ENCODE measurements at places on chromosomes 13 and 19.

GRCh38 chr19:32916969-32917615, 47.5 kb upstream of the SLC7A9 start:
- no peak for DNase-seq

DNA sequence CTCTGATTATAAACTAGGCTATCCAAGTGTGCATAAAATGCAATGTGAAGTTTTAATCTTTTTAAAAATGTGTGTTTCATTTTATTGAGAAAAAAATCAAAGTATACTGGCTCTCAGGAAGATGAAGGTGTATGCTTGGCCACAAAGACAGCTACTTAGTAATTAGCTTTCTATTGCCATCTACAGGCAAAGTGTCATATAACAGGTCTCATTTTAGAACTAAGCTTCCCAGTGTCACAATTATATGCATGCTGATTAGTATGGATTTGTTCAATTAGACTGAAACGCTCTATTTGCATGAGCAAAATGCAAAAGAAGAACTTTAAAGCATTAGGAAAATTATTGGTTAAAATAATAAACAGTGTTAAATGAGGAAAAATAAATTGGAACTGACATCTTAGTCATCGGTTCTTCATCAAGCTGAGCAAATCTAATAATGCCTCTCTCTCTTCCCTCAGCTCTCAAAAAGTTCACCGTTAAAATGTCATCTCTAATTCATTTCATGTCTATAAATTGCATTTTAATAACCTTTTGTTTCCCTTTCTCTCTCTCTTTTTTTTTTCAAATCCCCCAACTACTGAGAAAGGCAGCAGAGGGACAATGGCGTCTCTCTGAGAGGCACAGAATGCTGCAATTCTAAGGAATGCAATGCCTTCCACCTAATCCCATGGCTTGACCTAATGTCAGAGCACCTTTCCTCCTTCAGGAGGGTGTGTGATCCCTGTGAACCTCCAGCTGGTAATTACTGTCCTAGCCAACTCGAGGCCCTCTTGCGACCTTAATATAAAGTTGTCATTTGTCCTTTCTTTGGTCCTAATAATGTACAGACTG, 313.1 kb upstream of the MAB21L1 start:
- DNase-seq = peak; percentile 70

- DNase-seq = no peak
Observed at GRCh38 chr19:30162718-30163117, 209.5 kb upstream of the ZNF536 start.

DNA sequence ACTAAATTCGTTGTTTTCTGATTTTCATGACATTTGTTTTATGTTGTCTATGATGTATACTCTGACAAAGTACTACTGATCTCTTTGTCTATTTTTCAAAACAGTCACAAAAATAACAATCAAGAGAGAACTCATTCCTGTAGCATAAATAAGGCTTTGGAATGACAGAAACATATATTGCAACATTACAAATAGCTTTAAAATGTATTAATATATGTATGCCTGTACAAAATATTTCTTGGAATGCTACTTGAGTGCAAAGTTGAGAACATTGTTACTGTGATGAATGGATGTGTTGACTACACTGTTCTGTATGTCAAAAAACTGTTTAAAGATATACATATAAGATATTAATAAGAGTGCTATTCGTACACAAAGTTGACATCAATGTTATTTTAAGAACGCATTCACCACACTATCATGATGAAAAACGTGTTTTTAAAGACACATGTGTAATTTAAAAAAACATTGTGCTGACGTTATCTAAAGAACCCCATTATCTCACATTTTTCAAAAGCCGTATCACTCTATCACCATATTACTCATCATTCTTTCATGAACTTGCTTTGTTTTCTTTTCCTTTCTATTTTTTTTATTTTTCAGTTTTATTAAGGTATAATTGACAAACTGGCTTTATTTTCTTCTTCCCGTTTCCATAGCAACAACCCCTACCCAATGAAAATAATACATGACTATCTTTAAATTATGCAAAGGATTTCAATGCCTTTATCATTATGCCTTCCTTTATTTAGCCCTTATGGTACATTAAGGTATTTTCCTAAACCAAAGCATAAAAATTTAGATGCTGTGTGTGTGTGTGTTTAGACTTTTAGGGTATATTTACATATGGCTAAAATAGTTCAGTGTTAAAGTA, 918.8 kb downstream of the SLITRK1 start:
- peak; percentile 30 for DNase-seq

GRCh38 chr13:75145927-75146326, 336.0 kb downstream of the TBC1D4 start:
- DNase-seq = no peak

GRCh38 chr13:106176117-106176516, 359.3 kb downstream of the EFNB2 start:
- peak; percentile 65 for DNase-seq

DNA sequence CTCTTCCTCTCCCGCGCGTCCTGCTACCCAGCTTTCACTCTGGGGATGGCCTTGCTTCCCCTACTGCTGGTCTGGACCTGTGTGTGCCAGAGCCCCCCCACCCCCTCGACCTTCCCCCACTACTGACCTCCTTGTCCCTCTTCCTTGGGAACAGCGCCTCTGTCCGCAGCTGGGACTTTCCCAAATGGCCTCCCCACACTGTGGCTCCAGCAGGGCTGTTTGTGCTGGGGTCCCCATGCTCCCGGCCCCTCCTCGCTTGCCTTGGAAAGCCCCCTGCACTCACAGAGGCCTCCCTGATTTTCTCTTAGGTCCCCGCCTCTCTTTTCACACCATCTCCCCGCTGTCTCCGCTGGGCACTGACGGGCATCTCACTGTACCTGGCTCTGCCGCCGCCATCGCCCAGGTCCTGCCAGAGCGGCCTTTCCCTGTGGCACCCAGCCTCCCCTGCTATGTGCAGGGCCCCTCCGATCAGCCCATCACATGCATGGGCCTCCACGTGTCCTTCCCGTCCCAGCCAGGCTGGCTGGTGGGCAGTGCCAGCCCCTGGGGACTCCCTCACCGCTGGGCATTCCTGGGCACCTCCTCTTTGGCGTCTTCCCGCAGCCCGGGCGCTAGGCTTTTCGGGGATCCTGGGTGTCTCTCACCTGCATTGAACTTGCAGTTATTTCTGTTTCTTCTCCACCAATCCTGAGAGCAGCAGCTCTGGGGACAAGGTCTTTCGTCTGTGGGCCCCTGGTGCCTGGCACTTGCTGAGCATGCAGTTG, 118.7 kb downstream of the ATP11A start:
- DNase-seq = no peak

- no peak for DNase-seq
Observed at GRCh38 chr13:29940715-29941114, 90.3 kb upstream of the UBL3 start.

- peak; percentile 39 for DNase-seq
Observed at GRCh38 chr19:46180701-46181387, 32.8 kb downstream of the IGFL2 start.

- peak; percentile 32 for DNase-seq
Observed at GRCh38 chr19:35155441-35155840, 906 bp downstream of the FXYD5 start.

- DNase-seq = no peak
Observed at GRCh38 chr19:10433131-10433536, 12.8 kb downstream of the PDE4A start.

- no peak for DNase-seq
Observed at GRCh38 chr19:4019578-4019977, 12.0 kb downstream of the PIAS4 start.

DNA sequence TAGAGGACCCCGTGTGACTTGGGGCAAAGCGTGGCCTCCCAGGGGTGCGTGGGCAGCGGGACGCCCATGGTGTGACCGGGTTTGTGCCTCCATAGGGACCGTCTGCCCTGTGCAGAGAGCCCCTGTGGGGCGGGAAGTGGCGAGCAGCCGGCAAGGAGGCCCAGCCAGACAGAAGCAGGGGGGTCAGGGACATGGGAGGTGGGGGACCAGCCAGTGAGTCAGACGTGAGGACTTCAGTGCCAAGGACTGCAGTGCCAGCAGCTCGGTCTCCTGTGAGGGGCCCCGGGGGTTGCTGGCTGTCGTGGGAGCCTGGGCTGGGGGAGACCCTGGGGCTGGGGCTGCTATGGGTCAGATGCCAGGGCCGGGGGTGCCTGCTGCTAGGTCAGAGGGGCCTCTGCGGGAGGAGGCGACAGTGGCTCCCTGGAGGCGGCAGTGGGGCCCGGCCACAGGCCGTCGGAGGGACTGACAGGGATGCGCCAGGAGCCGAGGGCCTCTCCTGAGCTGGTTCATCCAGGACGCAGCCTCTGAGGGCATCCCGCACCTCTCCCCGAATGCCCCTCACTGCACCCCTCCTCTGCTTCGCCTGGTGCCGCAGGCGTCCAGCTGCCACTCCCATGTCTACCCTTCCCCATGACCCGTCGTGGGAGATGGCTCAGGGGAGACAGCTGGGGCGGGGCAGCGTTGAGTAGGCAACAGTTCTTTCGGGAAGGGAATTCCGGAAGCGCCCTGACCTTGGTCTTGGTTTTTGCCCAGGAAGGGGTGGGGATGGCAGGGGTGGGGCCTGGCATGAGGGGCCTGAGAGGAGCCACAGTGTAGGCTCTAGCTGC, 80.0 kb downstream of the KDM4B start:
- DNase-seq = peak; percentile 64

DNA sequence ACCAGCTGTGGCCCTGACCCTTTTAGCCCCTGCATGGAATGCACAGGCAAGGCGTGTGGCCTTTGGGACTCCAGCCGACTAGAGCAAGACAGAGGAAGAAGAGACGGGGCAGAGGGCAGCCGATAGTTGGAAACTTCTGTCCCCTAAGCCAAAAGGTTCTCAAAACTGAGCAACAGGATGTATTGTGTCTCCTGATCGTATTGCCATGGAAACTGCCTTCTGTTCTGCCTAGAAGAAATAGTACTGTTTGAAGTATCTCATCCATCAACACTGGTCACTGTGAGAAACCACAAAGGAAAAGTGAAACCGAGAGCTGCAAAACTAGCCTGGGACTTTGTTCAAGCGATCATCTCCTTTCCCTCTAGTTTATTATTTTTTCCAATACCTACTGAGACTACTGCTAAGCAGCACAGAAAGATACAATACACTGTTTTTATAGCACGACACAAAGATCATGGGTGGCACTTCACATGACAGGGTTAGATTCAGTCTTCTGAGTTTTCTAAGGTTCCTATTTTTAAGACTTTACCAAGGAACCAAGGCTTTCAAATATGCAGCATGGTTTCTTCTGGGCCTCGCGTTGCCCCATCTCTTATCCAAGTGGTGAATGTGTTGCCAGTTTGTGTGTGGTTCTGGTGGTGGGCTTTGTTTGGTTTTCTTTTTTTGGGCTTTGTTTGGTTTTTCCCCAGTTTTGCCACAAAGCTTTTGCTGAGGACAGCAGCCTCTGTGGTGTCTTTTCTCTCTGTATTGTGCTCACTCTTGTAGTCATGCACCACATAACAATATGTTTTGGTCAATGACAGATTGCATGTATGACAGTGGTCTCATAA, 49.3 kb upstream of the GPR183 start:
- DNase-seq = peak; percentile 56

- no peak for DNase-seq
Observed at GRCh38 chr19:56152644-56153043, 11.6 kb downstream of the ZNF444 start.

- DNase-seq = no peak
Observed at GRCh38 chr13:89932902-89933301, 1414.6 kb upstream of the MIR17HG start.

DNA sequence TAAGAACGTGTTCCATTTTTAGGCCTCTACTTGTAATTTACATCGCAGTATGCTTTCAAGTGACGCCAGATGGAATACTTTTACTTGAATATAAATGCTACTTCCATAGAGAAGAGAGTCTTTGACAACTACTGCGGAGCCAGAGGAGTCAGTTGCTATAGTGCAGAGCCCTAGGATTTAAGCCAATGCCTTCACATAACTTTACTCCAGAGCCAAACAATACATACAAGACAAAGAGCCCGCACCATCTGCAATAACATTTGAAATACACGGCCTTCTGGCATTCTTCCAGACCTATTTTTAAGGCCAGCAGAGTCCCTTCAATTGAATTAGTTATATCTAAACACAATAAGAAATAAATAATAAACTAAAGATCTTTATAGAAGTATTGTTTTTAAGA, 59.4 kb downstream of the XPO4 start:
- DNase-seq = no peak

DNA sequence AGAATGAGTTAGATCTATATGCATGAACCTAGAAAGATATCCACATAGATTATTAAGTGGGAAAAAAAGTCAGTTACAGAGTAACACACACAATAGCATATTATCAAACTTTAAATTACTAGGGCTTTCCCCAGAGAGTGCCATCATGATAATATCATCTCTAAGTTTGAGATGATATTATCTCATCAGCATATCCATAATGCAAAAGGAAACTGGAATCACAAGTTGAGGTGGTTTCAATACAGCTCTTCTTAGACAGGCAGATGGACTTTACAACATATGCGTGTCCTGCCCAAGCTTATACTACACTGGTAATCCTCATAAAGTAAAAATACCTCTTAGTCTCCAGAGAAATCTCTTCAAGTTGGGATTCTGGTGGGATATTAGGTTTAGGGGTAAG, 236.2 kb upstream of the SERP2 start:
- DNase-seq = no peak

DNA sequence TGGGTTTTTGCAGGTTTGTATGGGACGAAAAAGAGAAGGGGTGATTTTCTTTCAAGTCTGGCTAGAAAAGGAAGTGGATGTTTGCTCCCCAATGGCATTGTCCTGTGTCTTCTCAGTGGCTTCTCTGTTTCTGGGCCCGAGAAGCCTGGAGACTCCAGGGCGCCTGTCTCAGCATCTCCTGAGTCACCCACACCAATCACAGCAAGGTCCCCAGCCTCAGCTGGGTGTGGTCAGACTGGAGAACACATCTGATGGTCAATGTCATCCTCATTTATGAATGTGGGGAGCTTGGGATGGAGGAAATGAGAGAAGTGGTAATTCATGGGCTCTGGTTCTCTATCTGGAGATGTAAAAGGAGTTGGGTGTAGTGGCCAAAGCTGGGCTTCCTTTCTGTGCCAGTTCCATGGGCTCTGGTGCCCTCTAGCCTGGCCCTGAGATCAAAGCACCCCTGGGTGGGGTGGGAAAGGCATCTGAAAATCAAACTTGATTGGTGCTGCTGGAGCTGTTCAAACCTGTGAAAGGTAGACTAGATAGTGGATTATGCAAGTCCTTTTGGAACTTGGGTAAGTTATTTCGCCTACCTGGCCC, 13.4 kb downstream of the RASL11A start:
- DNase-seq = peak; percentile 56

DNA sequence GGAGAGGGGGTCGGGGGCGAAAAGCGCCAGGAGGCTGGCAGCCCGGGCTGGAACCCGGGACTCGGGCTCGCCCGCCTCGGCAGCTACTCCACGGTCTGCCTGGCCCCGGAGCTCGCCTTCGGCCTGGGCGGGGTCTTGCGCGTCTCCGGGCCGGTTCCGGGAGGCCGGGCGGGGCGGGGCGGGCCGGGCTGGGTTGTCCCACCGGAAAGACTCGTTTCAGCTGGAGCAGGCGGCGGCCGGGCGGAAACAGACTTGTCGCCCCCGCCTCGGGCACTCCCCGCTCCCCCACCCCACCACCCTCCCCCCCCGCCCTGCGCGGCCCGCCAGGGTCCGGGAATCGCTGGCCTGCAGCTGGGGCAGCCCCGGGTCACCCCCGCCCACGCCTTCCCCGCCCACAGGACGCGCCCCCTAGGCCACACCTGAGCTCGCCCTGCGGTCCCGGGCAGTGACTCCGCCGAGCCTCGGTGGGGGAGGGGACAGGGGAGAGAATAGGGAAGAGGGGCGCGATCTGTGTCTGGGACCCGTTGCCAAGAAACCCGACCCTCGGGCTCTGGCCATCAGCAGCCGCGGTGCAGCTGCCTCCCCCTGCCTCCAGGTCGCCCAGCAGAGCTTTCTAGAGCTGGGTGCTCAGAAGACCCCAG, 109.4 kb downstream of the KCTD15 start:
- no peak for DNase-seq

- DNase-seq = no peak
Observed at GRCh38 chr13:20942938-20943559, 40.5 kb upstream of the XPO4 start.

- peak; percentile 22 for DNase-seq
Observed at GRCh38 chr13:109412283-109412901, 374.0 kb downstream of the IRS2 start.

Measured in ELR (cell line).